ENCODE measurements at places on chromosomes 1 and 21.
A peak's percentile ranks its signal among the peaks of the same experiment; 100 is the strongest.

DNA sequence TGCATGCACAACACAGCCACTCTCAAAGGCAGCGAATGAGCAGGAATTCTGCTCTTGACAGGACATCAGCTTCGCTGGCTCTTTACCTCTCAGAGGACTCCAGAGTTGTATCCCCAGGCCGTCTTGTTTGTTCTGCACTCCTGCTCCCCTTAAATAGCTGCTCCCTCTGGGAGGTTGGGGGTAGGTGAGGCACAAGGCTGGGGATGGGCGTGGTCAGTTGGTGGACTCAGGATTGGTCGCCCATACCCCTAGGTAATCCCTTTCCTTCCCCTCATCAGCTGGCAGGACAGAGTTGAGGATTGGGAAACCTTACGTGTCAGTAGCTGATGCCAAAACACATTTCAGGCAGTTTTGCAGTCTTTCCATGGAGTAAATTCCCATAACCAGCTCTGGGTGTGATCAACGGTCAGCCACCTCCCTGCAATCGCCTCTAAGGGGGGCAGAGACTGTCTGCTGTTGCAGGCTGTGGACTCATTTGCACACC is at the start of gene PLA2G2A:
Gene PLA2G2A (minus strand): TSS at position 125 of the 484 bp plus-strand sequence. CDS start 845 bp downstream, outside the sequence.
- no peak for DNase-seq

- DNase-seq = no peak
Measured at GRCh38 chr1:3593334-3593733, 18.0 kb downstream of the MEGF6 start.

- DNase-seq = peak; percentile 3
Measured at GRCh38 chr1:227941509-227942020, 6.2 kb downstream of the WNT9A start.

DNA sequence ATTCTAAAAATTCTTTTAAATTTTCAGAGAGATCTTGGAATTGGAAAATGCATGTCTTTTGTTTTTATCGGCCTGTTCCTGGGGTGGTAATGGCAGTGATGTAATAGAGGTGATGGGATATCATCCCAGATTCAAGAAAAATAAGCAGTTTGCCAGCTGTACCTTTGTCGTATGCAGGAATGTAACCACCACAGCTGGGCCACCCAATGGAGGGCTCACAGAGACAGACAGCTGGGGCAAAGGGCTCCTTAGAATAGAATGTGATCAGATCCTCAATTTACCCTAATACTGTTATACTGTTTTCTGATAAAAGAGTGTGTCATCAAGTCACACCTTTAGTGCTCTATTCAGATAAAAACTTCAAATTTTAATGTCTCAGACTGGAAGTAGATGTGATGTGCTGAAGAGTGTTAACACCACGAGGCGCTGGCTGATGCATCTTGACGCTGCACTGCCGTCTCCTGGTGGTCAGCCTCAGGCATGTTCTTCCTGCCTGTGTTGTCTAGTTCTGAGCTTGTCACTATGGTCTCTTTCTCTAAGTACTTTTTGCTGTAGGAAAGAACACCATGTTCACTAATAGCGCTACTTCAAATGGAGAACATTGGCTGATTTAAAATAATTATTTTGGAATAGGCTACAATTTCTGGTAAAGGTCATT is 78.8 kb downstream of the C1orf21 start:
- no peak for DNase-seq

DNA sequence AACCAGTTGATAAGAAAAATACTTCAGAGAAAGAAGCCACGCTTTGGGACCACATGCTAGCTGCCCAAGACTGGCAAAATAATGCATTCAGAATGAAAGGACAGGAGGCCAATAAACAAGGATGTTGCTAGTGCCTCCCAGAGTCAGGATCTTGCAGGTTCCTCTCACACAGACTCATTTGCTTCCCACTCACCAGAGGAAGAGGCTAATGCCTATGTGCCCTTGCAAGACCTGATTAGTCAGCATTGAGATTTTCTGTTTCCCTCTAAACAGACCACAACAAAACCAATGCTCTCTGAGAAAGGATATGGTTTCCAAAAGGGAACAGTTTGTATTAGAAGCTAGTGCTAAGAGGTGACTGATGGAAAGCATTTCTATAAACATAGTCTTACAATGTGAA is 85.7 kb downstream of the NRDC start:
- peak; percentile 32 for DNase-seq

DNA sequence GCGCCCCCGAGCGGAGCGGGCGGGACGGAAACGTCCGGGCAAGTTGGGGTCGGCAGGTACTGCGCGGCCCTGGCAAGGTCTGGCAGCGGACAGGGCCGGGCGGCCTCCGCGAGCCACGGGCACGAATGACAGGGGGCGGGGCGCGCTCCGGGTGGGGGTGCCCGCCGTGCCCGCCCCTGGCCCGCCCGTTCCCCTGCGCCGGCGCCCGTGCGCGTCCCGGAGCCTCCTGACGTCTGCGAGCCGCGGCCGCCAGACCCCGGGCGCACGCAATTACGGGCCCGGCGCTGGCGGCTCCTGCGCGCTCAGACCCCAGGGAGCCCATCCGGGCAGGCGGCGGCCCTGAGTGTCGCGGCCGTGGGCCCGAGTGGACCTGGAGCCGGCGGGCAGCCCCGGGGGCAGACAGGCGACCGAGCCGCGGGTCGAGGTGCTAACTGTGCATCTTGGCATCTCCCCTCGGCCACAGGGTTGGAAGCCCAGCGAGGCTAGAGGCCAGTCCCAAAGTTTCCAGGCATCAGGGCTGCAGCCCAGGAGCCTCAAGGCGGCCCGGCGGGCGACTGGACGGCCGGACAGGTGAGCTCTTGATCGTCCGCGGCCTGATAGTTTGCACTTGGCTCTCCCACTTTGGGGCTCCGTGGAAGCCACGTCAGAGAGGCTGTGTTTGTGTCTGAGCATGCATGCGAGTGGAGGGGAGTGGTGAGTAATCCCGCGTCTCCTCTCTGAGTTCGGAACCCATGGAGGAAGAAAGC is 918 bp downstream of the MIB2 start:
- DNase-seq = no peak

- no peak for DNase-seq
Measured at GRCh38 chr1:208476846-208477170, 232.6 kb upstream of the PLXNA2 start.

- DNase-seq = peak; percentile 21
Measured at GRCh38 chr1:229848752-229849677, 218.0 kb upstream of the GALNT2 start.

- DNase-seq = no peak
Measured at GRCh38 chr1:221087919-221088318, 208.7 kb downstream of the HLX start.

DNA sequence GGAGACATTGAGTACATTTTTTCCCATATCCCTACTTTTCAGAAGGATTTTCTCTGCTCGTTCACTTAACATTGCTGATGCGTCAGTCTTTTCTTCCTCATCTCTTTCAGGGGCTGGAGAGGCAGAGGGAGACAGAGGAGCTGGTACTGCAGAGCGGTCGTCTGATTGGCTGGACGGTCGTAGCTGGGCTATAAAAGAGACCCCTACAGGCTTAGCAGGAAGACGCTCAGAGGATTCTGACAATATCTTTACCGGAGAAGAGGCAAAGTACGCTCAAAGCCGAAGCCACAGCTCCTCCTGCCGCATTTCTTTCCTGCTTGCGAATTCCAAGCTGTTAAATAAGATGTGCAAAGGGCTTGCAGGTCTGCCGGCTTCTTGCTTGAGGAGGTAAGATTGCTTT is at the start of gene RGS4:
Gene RGS4 (plus strand): TSS at position 220 of the 400 bp plus-strand sequence. CDS start 124 bp downstream, at position 344.
- DNase-seq = peak; percentile 5

GRCh38 chr1:152108882-152109222 is 6.4 kb downstream of the TCHH start:
- no peak for DNase-seq

DNA sequence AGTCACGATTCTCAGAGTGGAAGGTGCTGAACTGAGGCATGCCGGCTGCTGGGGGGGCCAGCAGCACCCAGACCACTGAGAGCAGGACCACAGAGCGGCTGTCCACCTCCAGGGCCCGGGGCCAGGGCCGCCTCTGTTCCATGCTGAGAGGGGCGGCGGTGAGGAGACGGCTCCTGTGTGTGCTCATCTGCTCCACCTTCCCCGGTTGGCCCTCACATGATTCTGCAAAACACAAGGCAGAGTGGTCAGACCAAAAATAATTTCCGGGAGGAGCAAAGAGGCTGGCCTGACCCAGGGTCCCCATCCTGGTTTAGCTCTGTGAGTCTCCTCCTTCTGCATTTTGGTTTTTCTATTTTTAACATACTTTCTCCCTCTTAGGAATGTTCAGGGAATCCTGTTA is 26.4 kb downstream of the PLXNA2 start:
- DNase-seq = no peak

- DNase-seq = no peak
Measured at GRCh38 chr1:230125141-230125540, 58.1 kb downstream of the GALNT2 start.

- DNase-seq = no peak
Measured at GRCh38 chr21:44524414-44525371, 15.3 kb downstream of the KRTAP10-1 start.

DNA sequence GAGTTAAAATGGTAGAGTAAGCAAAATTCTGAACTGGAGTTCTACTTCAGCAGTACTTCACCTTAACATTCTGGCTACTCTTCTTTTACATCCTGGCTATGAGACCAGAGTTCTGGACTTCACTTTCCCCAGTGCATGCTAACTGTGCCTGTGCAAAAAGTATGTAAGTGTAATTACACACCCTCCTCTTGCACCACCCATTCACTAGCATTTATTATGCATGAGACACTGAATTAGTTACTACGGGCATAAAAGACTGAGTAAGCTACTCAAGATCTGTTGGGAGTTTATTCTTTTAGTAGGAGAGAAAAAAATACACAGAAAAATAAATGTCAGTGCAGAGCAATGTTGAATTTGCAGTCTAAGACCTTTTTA is 87.2 kb downstream of the GIPC2 start:
- no peak for DNase-seq

GRCh38 chr1:94385308-94385929 is 32.8 kb upstream of the ABCD3 start:
- peak; percentile 25 for DNase-seq

DNA sequence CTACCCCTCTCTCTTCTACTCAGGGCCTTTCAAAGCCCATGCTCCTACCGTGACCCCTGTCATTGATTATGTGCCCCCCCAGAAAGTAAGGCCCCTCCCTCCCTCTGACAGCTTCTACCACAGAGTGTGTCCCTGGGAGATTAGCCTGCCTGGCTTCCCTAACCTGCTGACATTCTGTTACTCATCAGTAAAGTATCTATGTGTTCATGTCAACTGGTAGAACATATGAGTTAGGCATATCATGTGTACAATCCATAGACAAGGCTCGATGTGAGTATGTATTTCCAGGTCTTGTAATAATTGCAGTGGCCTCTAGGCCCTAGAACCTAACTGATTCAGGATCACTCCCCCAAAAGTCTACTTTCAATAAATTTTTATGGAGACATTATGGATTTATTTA is 120.0 kb downstream of the GIPC2 start:
- DNase-seq = no peak

DNA sequence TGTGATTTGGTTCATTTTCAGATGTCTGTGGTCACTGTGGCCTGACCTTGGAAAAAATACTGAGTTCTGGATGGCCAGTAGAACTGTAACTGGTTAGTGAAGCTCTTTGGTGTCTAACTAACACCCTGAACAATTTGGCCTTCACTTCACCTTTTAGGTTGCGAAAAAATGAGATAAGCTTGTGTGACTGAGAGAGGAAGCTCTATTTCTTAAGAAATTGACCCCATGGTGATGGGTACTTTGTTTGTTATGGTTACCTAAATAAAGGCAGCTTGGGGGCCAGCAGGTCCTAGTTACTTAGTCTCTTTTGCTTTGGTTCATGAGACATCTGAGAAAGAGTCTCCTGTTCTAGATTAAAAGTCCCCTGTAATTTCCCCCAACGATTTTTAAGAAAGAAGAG is 181.6 kb downstream of the ZNF326 start:
- DNase-seq = no peak

DNA sequence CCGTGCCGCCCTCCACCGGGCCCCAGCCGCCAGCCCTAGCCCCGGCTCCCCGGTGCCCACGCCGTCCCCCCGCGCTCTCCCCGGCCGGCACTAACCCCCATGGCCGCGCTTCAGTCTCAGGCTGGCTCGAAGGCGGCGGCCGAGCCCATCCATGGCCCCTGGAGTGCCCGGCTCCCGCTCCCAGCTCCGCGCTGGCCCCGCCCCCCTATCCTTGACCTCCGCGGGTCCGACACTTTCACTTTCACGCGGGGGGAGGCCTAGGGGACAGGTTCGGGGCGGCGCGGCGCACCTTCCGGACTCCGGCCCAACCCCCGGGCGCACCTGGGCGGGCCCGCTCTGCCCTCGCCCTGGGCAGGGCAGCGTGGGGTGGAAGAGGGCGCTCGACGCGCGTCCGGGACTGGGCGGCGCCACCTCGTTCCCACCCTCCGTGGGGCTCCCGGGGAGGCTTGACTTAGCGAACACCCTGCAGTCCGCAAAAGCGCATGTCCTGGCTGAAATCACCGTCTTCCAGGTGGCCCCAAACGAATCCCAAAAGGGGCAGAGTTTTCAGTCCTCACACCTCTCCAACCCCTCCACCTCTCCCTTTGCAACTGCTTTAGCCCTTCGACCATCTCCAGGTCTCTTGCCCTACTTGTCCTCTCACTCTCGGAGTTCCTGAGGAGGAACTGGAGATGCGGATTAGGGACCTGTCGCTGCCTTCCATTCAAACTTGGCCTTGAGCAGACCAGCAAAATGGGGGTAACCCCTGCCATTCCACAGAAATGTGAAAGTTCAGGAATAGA is 3.9 kb upstream of the DENND2D start:
- peak; percentile 68 for DNase-seq

DNA sequence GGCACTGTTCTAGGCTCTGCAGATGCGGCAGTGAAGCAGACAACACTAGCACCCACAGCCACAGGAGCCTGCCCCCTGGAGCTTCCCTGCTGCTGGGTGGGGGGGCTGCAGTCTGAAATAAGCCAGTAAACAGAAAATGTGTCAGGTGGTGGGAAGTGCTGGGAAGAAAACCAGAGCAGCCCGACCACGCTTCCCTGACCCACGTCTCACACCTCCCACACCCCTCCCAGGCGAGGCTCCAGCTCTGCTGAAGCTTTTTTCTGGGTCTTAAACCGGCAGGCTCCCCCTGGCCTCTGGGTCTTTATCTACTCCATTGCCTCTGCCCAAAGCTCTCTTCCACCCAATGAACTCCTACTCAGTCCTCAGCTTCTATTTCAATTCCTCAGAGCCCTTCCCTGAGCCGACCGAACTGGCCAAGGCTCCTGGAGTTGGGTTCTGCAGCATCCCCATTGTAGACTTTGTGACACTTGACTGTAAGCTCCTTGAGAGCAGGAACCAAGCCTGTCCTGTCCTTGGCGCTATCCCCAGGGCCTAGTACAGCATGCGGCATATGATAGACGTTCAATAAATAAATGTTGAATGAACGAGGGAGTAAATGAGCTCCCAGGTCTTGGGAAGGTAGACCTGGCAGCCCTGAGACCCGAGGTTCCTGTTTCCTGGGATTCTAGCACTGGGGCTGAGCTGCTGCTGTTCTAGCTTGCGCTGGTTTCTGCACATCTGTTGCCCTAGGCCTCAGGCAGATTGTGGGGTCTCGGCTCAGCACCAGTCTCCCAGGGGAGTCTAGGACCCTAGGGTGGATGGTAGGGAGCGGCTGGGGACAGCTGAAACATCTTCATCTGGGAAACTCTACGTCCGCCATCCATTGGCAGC is 18.4 kb downstream of the MIIP start:
- no peak for DNase-seq

All from activated naive CD4-positive, alpha-beta T cell treated with anti-CD3 and anti-CD28 coated beads for 36 hours (primary cell).